ENCODE measurements at places on chromosomes 6 and 20. TPM values are rescaled to one million over a fixed set of nuclear protein-coding genes. Genes with fewer than 3 reads are reported as not detected.

The PAX1 gene
- polyA plus RNA-seq, result not detected

The SOX18 gene
- 37.2 TPM for polyA plus RNA-seq

GRCh38 chr20:19761326-19761725 is 3.3 kb downstream of the RIN2 start:
- DNase-seq, result no peak

- no peak for DNase-seq
Measured at GRCh38 chr20:4809707-4810106, 88.0 kb downstream of the PRND start.

DNA sequence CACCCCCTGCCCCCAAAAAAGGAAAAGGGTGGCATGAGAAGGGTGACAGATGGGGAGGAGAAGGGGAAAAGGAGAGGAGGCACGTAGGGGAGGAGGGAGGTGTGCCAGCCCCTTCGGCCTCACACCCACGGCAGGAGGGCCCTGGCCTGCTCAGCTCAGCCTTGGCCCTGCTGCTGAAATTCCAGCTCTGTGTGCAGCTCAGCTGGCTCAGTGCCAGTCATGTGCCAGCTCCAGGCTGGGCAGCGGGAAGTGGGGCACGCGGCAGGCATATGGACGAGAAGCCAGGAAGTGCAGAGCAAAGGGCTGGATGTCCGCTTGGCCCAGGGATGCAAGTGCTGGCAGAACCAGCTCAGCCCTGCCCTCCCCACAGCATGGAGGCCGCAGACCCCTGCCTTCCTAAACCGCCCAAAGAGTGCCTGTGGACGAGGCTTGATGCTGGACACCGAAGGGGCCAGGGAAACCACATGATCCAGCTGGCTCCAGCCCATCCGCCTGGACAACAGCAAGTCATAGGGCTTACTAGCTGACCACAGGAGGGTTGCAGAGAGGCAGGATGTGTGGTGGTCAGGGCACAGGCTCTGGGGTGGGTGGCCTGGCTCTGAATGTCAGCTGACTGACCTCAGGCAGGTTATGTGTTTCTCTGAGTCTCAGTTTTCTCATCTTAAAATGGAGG is 60.2 kb downstream of the NOL4L start:
- DNase-seq, result peak; percentile 77

Measured in heart right ventricle (tissue), 16 donors.